ENCODE measurements at places on chromosomes 12 and 14. TPM values are rescaled to one million over a fixed set of nuclear protein-coding genes. Genes with fewer than 3 reads are reported as not detected.

PLEKHA5 gene
- 7.5 TPM for total RNA-seq

GALNT4 gene
- total RNA-seq, result 5.4 TPM

ACVRL1 gene
- total RNA-seq, result 0.30 TPM

AQP6 gene
- total RNA-seq, result not detected

AICDA gene
- total RNA-seq, result 0.05 TPM

APOF gene
- total RNA-seq, result not detected

LBHD2 gene
- total RNA-seq, result 0.18 TPM

CISTR gene
- total RNA-seq, result not detected

PLEKHG7 gene
- not detected for total RNA-seq

MGAT2 gene
- 52.6 TPM for total RNA-seq

SCARB1 gene
- total RNA-seq, result 141 TPM

RERG gene
- 0.36 TPM for total RNA-seq

ZFHX2 gene
- 1.5 TPM for total RNA-seq

PYGL gene
- 107 TPM for total RNA-seq

KRT72 gene
- not detected for total RNA-seq

MGP gene
- total RNA-seq, result not detected

ZNF891 gene
- 0.55 TPM for total RNA-seq

ACOT6 gene
- total RNA-seq, result not detected

TEX22 gene
- 0.20 TPM for total RNA-seq

HOXC9 gene
- total RNA-seq, result 7.6 TPM

TMTC1 gene
- 0.05 TPM for total RNA-seq

HSPA2 gene
- total RNA-seq, result 39.3 TPM

POLE2 gene
- total RNA-seq, result 15.2 TPM

HEATR5A gene
- 26.7 TPM for total RNA-seq

L3HYPDH gene
- total RNA-seq, result 50.0 TPM

MOK gene
- 30.6 TPM for total RNA-seq

SLIRP gene
- 382 TPM for total RNA-seq

FAM186B gene
- total RNA-seq, result 0.08 TPM

OLR1 gene
- 2.3 TPM for total RNA-seq

NGB gene
- not detected for total RNA-seq

NPFF gene
- not detected for total RNA-seq

SLC2A14 gene
- not detected for total RNA-seq

AACS gene
- 15.2 TPM for total RNA-seq

ABCC9 gene
- total RNA-seq, result not detected

COCH gene
- total RNA-seq, result 26.6 TPM

RPGRIP1 gene
- 0.54 TPM for total RNA-seq

All from A549 treated with DMSO at 1 μM for 4 hours (cell line).